ENCODE measurements at places on chromosomes 6 and 20.

DNA sequence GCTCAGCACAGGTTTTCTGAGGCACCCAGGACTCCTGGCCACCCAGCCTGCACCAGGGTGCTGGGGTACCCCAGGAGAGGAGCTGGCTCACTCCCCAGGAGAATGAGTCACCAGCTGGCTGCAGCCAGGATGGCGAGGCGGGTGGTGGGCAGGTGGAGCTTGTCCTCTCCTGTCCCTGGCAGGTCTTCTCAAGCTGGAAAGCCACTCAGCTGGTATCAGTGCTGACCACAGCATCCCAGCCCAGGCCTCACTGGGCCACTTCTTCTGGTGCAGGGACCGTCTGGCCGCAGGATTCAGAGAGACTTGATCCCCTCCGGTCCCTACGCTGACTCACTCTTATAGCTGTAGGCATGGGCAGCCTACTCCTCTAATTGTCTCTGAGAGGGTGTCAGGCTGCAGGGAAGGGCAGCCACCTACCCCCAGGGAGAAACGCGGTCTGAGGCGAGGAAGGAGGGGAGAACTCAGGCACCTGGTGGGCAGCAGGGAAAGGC is 22.2 kb downstream of the TFEB start:
- peak; percentile 9 for DNase-seq

DNA sequence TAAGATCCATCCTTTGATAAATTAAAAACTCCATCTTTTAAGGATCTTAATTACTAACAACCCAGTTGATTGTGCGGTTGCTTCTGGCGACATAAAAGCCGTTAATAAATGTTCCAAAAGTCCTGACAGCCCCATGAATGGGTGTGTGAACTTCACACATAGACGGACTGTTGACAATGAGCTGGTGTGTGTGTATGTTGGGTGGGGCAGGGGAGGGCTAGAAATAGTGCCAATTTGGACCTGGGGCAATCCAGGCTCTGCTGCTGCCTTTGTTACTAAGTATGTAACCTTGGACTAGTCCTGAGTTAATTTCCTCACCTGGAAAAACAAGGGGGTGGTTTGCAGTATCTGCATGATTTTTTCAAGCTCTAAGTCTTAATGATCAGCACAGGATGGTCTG is 4.2 kb downstream of the MAS1 start:
- DNase-seq, result no peak

GRCh38 chr6:126803769-126804168 is 314.7 kb upstream of the RSPO3 start:
- no peak for DNase-seq

- DNase-seq, result peak; percentile 8
Observed at GRCh38 chr6:30955367-30956042, 14.7 kb downstream of the MUCL3 start.

GRCh38 chr6:56435326-56435725 is 187.9 kb upstream of the COL21A1 start:
- DNase-seq, result no peak

DNA sequence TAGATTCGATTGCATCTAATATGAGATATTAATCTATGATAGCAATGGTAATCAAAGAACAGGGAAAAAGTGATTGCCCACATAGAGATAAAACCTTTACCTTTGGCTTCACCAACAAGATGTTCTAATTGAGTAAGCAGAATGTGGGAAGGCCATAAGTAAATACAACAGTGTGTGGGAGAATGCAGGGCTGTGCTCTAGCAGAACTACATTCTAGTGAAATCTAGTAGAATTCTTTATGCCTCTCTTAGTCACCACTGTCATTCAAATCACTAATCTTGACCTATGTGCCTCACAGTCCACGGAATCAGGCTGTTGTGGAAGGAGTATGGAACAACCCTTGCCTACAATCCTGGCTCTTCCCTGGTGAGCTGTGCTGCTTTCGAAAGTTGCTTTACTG is 30.4 kb upstream of the MCM9 start:
- DNase-seq, result no peak

DNA sequence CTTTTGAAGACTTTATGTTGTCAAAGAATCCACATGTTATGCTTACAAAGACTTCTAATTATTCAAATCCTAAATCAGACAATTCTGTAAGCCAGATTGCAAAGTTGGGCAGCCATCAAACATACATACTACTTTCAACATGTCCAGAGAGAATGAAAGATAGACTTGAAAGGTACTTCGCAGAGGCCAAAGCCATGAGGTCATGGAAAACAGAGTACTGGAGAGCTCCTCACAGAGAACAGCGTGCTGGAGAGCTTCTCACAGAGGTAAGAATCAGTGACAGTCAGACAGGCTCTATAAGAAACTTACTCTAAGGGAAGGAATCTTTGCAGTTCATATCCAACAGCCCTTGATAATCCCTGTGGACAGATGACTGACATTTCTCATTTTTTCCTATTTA is 400.2 kb downstream of the GJA1 start:
- DNase-seq, result no peak

DNA sequence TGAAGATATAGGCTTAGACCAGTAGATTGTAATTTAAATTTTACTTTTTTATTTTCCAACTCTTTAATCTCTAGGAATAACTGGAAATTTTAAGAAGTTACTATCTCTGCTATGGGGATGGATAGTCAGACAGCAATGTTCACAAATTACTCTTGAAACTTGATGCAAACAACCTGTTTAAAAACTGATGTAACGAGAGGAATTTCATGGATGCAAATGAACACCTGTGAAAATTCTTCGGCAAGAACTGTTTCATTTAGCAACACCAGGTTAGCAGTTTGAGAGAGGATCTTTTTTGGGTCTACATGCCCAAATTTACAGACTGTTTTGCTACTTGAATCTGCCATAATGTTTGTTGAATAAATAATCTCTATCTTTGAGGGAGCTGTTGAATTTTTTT is 20.0 kb upstream of the RSPH3 start:
- no peak for DNase-seq

- no peak for DNase-seq
Observed at GRCh38 chr6:1575210-1576041, 34.3 kb upstream of the FOXC1 start.

DNA sequence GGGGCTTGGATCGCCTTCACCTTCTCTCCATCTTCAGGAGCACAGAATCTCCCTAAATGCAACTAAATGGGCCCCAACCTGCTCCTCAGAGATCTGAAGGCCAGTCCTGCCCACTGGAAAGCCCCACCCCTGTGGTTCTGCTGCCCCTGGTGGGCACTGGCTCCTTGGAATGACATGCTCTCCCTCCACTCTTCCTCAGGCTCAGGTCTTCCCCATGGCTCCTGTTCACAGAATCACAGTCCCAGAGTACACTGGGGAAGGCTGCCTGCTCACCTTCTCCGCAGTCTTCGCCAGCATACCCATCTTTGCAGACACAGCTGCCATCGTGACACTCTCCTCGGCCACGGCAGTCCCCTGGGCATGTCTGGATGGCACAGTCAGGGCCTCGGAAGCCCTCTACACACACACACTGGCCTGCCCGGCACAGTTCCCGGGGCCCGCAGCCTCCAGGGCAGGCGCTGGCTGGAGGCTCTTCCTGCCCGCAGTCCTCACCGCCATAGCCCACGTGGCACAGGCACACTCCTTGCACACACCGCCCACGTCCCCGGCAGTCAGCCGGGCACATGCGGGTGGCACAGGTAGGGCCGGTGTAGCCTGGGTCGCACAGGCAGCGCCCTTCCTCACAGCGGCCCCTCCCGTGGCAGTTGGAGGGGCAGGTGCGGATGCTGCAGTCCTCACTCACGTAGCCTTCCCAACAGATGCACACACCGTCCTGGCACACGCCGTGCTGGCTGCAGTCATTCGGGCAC is 13.6 kb downstream of the TNXB start:
- no peak for DNase-seq

- DNase-seq, result no peak
Observed at GRCh38 chr20:6397115-6397514, 274.3 kb upstream of the FERMT1 start.

DNA sequence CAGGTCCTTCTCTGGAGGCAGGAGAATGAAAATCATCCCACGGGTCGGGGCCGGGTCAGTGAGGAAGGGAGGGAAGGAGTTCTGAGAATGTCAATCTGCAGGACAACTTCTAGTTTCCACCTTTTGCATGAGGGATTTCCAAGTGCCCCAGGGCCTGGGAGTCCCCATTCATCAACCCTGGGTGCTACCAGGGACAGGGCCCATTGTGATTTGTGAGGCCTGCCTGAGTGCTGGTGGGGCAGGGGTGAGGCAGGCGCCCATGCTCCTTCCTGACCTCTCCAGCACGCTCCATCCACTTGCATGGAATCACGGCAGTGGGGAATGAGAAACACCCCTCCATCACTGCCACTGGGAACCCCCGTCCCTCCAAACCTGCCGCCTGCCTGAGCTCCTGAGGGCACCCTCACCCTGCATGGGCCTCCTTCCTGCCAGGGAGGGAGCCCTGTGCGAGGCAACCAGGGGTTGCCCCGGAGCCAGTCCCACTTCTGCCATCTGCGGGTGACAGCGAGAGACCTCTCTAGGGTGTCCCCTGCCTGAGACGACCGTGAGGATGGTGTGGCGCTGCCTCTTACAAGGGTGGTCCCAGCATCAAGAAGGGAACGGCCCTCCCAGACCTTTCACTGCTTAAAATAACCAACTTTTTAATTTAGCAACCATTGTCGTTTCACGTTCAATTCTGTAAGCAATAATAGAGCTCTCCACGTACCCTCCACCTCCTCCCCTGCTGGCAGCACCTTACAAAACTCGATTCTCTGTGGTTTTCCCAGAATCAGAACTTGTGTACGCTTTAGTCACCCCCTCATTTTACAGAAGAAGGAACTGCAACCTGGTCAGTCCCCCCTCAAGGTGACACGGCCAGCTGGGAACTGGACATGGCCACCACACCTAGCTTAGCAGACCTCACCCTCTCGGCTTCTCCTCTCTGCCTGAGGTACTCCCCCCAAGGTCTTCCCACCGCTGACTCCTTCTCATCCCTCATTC is 28.6 kb downstream of the PMEPA1 start:
- no peak for DNase-seq

DNA sequence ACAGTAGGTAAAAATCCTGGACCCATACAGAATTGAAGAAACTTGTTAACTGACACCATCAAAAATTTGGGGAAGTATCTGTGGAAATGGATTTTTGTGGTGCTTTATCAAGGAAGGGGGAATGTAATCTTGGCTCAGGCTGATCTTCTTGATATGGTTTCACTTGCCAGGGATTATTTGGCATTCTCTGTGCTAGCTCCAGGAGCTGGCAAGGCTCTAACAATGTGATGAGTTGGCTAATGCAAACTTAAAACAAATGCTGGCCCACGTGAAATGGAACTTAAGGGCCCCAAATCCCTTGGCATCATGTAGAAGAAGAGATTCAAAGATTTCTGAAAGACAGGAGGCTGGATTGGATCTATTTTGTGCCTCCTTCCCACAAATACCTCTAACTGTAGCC is 13.1 kb downstream of the KCNS1 start:
- no peak for DNase-seq

DNA sequence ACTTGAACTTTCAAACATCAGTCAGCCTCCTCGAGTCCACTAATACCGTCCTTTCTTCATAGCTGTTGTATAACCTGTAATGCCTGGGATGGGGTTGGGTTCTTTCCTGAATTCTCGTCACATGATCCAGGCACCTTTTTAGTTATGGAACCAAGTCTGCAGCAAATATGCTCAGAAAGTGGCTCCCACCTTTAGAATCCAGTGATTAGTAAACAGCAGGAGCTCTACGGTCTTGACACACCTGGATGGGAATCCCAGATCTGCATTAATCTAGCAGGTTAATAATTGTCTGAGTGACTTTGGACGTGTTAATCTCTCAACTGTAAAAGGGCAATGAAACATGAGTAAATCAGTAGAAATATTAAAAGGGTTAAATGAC is 729 bp upstream of the ZHX3 start:
- DNase-seq, result no peak

DNA sequence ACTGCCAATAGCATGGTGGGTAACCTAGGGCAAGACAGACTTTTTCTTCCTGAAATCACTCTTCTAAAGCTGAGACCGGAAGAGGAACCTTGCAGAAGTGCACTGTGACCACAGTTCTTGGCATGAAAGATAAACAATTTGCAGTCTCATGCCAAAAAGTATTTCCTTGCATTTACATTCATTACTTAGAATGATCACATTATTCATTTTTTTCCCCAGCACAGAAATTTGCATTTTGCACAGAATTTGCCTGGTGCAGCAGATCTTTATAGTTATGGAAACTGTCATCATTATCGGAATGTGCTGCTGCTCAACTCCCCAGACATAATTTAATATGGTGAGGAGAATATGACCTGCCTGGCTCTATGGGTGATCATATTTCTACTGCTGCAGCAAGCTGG is 42.2 kb upstream of the EDN3 start:
- DNase-seq, result no peak

- no peak for DNase-seq
Observed at GRCh38 chr6:56072856-56073255, 174.5 kb downstream of the COL21A1 start.

DNA sequence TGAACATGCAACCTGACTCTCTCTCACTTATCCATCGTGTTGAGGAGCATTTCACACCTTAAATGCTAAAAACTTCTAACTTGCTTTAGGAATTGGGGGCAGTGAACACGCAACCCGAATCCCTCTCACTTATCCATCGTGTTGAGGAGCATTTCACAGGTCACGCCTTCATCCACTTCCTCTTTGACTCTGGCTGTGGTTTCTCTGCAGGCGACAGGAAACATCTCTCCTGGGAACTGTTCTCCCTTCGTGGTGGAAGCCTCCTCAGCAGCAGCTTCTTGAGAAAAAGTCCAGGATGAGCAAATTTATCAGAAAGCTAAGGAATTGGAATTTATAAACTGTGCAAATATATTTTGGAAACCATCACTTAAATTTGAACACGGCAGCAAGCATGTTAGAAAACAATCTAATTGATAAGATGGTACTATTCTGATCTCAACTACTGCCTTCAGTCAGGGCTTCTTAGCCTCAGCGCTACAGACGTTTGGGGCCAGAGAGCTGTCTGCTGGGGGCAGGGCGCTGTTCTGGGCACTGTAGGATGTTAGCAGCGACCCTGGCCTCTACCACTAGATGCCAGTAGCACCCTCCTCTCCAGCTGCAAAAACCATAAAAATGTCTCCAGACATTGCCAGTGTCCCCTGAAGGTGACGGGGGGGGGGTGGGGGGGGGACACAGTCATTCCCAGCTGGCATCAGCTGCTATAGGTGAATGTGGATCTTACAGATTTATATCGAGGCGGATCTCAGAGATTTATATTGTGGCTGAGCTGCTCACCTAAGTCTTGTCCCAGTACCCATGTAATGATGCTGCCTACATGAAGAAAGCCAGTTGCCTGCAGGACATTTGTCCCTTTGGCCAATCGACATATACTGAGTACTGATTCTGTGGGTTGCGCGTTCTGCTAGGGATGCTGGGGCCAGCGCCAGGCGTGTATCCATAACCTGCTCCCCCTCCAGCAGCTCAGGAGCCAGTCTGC is 26.2 kb downstream of the CTCFL start:
- no peak for DNase-seq

DNA sequence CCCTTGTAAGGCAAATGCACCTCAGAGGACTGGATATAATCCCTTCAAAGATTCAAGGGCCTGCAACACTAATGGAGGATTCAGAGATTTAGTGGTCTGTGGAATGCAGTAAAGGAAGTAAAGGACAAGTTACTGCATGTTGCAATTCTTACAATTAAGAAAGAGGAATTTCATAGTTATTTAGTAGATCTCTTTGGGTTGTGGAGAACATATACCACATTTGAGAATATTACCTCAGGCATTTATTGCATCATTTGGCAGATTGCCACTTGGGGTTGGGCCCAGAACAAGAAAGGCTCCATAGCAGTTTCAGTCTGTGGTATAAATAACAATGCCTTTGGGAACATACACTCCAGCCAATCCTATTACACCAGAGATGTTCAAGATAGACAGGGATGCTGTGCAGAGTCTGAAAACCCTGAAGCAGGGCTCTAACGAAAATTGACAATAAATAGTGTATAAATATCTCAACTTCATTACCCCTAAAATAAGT is 20.9 kb upstream of the EPM2A start:
- no peak for DNase-seq
